ENCODE measurements at places on chromosomes 1 and 21.

DNA sequence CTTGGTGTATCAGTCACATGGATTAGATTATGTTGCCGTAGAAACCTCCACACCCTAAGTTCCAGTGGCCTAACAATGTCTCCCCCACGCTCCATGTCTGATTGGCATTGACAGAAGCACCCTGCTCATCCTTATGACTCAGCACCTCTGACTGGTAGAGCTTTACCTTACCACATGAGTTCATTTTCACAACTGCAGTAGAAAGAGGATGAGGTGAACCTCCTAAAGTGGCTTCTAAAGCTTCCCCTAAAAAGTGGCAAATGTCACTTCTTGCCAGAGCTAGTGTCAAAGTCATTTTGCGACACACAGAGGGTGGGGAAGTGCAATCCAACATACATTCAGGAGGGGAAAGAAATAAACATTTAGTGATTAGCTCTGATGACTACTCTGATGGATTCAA lies 30.6 kb upstream of the LYPD8 start:
- DNase-seq: no peak

DNA sequence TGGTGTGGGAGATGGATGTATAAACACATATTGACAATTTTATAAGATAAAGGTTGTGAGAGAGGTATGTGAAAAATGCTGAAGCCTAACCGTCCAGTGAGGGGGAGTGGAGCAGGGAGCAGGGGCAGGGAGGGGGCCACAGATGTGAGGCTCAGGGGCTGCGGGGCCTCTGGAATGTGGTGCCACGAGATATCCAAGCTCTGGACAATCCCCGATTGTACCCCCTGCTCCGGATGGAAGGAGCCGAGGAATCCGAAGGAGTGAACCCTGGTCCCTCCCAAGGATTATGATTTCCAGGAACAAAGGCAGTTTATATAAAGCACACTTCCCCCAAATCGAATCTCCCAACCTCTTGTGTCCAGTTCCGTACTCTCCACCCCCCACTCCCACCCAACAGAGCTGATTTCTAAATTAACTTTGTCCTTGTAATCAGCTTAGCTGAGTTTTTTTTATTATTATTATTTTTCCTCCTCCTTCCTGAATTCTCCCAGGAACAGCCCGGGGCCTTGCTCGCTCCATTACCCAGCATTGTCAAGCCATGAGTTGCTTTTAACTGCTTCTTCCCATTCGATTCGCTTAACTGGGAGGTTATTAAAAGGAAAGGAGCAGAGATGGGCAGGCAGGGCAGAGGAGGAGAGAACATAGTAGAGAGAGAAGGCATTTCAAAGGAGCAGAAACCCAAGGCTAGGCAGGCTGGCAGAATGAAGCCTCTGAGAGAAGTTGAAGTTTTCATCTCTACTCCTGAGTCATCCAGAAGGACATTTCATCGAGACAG lies 9.4 kb downstream of the KIRREL1 start:
- no peak for DNase-seq

DNA sequence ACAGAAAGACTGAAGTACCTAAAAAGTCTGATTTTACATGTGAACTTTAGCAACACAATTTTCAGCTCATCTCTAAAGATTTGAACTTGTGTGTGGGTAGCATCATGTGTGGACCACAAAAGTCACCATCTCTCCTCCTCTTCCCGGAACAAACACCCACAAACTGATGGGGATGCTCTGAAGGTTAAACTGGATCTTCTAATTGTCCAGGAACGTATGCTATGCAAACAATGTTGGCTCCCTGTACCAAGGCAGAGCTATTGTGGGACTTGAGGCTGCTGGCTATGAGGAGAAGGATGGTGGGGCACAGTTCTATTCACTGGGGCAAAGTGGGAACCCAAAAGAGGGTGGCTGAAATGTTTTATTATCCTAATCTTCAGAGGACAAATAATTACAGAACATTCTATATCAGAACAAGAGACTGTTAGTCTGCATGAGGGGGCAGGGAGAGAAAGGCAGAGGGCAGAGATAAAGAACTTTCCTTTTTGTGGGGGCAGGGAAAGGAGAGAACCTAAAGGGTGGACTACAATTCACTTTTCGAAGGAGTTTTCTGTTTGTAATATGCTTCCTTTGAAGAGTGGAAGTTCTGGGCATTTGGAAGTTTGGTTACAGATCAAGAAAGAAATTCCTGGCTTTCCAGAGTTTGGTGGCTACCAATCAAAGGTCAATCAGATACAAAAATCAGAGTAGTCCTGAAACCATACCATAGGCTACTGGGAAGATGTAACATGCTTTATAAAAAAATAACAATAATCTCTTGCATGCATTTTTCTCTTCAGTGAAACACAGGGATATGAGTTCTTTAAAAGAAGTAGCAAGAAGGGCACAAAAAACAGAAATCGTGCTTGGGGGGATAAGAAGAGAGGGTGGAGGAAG lies 62.9 kb downstream of the GADD45A start:
- DNase-seq: no peak

DNA sequence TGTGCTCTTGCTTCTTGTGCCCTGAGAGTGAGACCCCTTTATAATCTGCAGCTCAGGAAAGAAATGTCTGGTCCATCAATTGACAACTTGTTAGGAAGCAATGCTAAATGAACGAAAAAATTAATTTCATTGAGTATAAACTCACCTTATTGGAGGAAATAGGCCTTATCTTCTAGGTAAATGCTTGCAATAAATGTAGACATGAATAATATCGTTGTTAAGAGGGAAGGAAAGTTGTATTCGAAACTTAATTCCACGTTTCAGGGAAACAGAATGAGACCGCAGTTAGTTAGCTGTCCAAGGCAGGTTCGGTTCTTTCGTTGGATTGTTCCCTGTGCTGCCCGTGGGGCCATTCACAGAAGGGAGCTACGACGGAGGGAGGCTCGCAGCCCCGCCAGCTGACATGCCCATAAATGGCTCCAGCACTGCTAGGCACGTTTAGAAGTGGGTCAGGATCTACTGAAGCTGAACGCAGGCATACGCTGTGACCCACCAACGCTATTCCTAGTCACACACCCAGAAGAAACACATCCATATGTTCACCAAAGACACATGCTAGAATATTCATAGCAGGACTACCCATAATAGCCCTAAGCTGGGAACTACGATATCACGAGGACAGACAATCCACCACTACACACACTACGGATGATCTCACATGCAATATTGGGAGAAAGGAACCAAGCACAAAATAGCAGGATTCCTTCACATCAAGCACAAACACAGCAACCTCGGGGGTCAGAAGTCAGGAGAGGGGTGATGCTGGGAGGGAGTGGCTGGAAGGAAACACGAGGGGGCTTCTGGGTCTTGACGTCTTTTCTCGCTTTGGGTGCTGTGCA lies 56.2 kb upstream of the LBR start:
- no peak for DNase-seq

DNA sequence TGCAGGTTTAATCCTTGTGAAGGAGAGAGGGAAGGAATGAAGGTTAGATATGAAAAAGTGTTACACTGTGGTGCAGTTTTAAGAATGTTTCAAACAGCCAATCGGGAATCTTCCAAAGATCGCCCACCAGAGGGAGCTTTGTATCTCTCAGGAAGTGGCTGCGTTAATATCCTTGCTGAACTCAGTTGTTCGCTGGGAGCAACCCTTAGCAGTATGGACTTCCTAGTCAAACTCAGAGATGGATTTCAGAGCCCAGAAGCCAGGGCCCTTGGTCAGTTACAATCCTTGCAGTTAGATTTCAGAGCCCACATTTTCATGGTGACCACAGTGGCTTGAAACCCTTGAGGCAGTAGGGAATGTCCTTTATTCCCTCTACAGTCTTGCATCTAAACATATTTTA lies 136.2 kb downstream of the NTNG1 start:
- DNase-seq: no peak

- DNase-seq: no peak
Observed at GRCh38 chr1:64598100-64598571, 128.2 kb downstream of the CACHD1 start.

GRCh38 chr1:89912073-89912472 lies 82.8 kb upstream of the ZNF326 start:
- DNase-seq: no peak

DNA sequence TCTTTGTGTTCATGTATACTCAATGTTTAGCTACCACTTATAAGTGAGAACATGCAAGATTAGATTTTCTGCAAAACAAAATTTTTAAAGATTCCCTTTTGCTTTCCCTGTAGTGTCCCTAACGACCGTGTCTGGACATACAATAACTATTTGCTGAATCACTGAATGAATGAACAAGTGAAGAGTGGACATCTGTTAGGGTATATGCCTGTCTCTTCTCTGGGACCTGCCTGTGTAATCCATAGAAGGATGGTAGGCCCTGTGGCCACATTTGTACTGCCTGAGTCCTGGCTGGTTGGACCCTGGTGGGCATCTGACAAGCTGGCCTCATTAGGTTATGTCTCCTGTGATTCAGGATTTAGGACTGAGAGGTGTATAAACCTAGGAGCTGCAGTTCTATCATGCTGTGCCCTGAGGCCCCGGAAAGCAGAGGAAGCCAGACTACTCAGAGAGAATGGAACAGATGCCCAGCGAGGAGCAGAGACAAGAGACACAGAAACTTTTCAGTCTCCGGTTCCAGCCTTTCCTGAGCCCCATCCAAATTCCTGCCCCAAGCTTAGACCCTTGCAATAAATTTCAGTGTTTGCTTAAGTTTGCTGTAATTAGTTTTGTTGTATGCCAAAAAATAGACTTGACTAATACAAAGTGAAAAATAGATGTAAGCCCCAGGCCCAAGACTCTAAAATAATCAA lies 7.5 kb upstream of the NCF2 start:
- DNase-seq: no peak

DNA sequence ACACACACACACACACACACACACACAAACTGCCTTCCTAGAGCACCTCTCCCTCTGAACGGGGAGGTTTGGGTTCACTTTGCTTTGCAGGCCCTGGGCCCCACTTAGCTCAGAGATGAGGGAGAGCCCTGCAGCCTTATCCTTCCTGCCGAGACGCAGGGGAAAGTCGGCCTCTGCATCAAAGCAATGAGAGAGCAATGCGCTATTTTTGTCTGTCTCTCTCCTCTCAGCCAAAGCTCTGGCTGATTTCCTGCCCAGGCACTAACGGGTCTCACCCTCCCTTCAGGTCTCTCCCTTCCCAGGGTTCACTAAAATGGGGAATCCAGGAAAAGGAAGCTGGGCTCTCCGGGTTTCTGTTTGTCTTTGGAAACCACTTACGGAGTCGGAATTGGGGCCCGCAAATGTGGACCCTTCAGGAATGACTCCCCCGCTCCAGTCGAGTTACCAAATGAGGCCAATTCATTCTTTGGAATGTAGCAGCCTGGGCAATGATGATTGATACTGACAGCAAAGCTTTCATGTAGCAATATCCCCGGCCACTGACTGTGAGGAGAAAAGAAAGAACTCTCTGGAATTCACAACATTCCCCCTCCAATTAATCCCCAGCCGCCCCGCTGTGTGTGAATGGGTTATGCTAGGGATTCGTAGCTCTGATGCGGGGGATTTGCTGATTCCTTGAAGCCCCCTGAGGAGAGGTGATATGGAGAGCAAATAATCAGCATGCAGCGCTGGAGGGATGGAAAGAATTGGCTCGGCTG lies 61.5 kb upstream of the WLS start:
- DNase-seq: no peak

DNA sequence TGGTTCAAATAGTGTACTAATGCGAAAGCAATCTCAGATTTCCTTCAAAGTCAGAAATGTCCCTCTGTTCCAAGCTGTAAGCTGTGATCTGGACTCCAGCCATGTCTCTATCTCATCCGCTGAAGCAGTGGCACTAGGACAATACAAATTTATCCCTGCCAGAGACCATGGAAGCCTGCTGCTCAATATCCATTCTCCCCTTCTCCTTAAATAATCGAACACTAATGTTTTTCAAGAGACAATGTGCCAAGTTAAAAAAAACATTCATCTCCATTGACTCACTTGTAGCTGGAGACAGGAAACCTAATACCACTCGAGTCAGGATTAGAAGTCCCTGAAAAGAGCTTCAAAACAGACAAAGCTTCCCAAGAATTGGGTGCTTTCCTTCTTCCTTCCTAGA lies 38.5 kb upstream of the PGBD5 start:
- no peak for DNase-seq

DNA sequence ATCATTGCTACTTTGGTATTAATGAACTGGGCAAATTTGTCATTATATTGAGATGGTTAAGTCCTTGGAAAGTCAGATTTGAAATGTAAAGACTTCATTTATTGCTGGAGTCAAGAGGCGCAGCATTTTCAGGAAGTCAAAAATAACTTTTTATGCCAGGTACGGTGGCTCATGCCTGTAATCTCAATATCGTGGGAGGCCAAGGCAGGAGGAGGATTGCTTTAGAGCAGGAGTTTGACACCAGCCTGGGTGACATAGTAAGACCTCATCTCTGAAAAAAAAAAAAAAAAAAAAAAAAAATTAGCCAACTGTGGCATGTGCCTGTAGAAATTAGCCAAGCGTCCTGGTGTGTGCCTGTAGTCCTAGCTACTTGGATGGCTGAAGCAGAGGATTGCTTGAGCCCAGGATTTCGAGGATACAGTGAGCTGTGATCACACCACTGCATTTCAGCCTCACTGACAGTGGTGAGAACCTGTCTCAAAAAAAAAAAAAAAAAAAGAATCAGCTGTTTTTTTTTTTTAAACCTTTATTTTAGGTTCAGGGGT lies 5.5 kb downstream of the HIPK1 start:
- no peak for DNase-seq

DNA sequence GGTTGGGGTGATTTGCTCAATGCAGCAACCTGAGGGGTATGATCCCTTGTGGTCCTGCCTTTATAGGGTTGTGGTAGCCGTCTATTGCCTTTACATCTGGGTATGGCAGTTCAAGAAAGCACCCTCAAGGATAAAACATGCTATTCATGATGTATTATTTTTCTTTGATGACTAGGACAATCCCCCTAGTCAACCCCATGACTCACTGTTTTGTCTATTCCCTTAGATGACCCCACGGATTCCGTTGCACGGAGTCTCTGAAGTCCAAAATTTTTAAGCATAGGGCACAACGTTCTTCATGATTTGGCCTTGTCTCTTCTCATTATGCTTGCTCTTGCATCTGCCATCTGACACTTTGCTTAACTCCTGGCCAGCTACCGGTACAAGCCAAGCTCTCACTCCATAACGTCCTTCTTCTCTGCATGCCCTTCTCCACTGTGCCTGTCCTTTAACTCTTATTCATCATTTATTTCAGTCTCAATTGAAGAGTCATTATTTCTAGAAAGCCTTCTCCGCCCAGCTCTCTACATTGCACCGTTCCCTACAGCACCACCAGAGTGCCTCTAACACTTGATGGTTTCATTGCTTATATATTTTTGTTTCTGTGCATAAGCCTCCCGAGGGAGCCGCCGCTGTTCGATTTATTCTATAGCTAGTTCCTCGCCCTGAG lies 838 bp upstream of the DISP1 start:
- no peak for DNase-seq

DNA sequence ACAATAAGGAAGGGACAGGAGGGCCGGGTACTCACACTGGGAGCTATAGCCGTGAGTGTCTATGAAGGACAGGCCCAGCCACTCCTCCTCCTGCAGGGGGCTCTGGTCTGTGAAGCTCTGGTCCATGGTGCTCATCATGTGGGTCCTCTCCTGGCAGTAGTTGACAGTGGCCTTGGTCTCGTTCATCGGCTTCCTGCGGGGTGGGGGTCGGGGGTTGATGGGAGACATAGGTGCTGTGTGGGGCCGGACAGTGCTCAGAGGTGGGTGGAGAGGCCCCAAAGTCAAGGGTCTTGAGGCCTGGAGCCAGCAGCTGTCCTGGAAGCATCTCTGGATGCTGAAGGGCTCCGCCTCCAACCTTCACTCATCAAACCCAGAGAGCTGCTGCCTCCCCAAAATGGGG lies 260.4 kb downstream of the PTPRU start:
- no peak for DNase-seq

Data from activated CD8-positive, alpha-beta memory T cell treated with anti-CD3 and anti-CD28 coated beads for 1 hour (primary cell).